ENCODE measurements at places on chromosomes 1 and 21.
A peak's percentile ranks its signal among the peaks of the same experiment; 100 is the strongest.

- no peak for DNase-seq
Observed at GRCh38 chr1:51203121-51203873, 32.8 kb upstream of the RNF11 start.

DNA sequence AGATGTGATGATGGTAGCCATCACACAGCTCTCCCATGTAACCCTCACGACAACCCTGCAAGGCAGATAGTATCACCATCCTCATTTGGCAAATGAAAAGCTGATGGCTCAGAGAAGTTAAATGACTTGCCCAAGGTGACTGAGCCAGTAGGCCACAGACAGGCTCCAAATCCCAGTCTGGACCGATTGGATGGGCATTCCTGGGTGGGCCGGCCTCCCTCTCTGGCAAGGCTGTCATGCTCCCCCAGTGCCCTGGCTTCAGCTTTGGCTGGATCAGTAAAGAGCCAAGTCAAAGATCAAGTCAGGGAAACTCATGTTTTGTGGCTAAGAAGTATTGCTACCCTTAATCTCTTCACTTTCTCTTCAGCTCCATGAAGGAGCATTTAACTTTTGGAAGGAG, 41.2 kb downstream of the CDCP2 start:
- DNase-seq = no peak

GRCh38 chr1:8333246-8333987, 15.5 kb downstream of the SLC45A1 start:
- no peak for DNase-seq

DNA sequence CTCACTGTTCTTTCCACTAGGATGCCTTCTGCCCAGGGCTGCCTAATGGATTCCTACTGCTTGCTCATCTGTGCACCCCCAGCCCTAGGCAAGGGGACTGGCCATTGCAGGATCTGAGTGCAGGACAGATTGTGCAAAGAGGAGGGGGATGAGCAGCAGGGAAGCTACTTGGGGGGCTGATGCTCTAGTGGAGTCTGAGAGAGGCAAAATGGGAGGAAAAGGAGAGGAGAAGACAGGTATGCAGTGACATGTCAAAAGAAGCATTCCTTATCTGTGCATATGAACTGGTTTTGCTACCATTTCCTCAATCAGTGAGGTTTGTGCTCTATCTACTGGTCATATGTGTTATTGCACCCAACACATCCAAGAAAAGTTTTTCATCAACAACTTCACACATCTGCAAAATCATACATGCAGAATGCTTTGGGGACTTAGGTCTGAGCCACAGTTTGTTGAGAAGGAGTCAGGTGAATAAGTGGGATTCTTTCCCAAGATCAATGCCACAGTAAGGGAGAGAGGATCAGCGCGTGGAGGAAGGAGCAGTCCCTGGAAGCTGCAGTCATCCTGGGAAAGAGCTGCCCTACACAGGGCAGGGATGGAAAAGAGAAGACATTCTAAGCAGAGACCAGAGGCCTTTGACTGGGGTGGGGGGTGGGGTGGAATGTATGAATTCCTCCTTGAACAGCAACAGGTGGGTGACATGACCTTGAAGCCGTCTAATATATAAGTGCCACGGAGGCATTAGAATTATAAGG, 14.4 kb downstream of the SLC5A9 start:
- DNase-seq = peak; percentile 25

- DNase-seq = peak; percentile 39
Observed at GRCh38 chr1:202852163-202852904, 36.6 kb downstream of the RABIF start.

GRCh38 chr1:11414926-11415538, 63.9 kb upstream of the DISP3 start:
- DNase-seq = no peak

DNA sequence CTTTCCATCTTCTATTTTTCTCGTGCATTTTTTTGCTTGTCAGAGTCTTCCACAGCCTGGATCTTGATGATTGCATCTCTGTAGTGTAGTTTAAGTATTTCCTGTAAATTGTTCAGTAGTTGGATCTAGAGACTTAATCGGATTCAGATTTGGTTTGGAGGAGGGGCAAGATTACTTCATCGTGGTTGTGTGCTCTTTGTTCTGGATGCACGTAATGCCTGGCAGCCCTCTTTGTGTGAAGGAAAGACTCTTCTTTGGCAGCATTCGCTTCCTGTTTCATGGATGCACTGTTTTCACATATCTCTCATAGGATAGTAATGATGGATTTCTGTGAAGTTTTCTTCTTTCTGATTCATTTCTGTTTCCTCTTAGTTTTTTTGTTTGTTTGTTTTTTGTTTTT, 14.2 kb downstream of the SEMA4A start:
- DNase-seq = no peak

DNA sequence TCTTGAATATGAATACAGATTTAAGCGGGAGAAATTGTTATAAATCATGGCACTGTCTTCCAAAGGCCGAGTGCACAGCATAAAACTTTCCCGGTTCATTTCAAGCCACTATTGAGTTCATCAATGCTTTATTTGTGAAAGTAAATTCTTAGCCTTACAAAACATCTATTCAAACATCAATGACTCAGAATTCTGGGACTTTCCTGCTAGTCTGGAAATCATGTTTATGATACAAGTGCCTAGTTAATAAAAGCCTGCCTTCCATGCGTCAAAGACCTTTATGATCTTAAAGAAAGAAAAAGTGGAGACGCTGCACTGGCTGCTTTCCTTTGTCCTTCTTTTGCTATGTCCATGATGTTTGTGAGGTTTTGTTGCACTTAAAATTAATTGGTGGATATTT, 137.7 kb downstream of the SETD4 start:
- no peak for DNase-seq

GRCh38 chr1:224082146-224082545, 31.8 kb upstream of the FBXO28 start:
- no peak for DNase-seq

DNA sequence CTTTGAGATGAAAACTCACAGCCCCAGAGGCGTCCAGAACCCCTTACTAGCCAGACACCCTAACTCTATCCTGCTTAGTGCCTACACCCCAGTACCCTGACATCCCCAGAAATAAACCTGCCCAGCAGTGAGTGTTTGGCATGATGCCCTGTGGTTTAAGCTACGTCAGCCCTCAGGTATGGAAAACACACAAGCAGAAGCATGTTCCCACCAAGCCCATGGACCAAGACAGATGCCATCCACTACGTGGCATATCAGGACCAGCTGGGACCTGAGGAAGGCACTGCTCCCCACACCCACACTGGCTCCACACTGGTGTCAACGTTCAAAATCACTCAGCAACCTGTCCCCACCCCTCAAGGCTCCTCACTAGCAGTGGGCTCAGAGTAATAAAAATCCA, 116.4 kb downstream of the SYT2 start:
- DNase-seq = no peak

DNA sequence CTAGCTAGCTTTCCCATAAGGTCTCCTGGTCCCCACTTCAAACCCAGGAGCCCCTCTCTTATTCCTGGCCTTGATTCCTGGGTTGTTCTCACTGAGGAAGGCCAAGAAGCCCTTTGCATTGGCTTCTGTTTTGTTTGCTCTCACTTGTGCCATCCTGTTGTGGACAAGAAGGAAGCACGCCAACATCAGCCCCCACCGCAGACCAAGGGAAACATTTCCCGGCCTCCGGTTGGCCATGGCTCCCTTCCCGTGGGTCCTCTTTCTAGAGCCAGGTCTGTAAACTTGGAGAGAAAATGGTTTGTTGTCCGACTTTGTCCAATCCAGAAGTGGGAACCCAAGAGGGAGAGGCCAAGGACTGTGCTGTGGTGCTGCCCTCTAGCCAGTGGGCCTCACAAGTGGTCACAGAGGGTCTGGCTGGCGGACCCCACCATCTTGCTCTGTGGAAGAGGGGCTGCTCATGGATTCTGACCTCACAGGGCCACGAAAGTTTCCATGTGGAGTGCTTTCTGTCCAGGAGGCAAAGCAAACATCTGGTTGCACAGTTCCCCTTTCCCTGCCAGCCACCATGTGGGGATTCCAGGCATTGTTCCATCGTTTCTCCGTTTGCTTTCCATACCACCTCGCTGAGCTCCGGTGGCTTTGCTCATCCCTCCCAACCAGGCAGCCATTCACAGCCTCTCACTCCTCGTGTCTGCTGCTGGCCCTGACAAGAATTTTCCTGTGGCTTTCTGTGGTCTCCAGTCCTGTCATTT, 18.9 kb upstream of the TENT5C start:
- no peak for DNase-seq

DNA sequence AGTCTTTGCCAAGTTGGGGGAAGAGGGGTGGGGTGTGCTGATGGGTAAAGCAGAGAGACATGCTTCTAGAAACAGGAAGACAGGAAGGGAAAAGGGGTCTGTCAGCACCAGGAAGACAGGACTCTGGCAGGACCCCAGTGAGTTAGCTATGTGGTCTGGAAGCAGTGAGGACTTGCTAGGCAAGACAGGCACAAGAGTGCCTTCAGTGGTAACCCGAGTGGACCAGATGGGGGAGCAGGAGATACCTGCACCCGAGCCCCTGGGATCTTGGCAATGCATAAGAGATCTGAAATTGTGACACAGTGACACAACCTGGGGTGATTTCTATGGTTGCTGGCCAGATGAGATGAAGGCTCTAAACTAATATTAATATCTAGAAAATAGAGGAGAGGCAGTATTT, 7.0 kb downstream of the TLR5 start:
- no peak for DNase-seq

DNA sequence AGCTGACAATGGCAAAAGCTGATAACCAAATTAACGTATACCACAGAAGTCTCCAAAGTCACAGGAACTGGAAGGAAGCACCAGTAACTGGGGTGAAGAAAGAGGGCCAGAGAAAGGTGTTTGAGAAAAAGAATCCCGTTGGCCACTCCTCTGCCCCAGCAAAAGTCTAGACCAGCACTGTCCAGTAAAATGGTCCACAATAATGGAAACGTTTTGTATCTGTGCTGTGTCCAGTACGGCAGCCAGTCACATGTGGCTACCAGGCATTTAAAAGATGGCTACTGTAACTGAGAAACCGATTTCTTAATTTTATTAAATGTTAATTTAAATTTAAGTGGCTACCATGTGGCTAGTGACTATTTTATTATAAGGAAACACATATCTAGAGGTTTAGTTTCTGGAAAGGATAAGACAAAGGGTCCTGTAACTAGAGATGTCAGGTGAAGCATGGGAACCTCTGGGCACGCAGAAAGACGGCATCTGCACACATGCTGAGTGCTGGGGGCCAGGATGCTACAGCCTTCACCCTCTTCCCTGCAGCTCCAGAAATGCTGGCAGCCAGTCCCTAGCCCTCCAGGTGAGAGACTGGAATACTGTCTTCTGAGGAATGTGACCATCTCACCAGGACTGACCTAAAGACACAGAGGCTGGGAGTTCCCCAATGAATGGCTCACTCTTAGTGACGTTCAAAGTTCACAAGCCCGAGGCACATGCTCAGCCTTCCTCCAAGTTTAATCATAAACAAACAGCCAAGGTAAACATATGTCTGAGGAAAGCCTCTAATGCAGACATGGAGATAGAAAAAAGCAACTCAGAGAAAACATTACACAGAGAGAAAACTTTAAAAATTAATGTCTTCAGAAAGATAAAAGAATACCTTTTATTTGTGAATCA, 50.7 kb downstream of the JAK1 start:
- DNase-seq = no peak

GRCh38 chr21:45830720-45831366, 150.7 kb upstream of the COL6A1 start:
- no peak for DNase-seq

DNA sequence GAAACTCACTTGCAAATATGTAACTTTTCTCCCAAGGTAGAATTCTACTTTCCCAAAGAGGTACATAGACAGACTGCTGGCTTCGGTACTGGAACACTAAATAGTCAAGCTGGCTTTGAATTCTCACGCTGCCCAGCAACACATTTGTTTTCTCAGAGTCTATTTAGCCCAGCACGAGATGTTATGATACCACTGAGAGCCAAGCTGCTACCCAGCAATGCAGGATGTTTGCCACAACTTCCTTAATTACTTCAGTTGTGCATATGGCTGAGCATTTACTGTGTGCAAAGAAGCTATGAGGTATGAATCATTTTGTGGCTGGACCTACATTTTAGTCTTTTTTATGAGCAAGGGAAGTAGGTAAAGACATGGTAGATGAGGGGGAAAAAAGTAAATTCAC, 793.2 kb downstream of the PLA2G4A start:
- DNase-seq = no peak

DNA sequence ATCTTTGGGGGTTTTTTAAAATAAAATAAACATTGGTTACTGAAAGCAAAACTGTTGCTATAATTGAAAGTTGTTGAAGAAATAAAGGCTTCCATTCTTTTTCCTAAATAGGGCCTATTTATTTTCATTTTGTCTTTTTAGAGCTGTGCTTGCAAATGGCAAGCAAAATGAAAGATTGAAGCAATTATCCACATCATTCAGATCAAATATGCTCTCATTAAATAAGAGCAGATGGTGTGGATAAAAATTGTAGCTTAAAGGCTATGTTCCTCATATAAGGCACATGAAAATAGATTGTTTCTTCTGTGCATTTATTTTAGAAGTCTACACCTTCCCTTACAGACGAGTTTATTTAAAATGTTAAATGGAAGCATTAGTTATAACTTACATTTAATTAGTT, 1317.7 kb downstream of the MRPL39 start:
- DNase-seq = no peak

DNA sequence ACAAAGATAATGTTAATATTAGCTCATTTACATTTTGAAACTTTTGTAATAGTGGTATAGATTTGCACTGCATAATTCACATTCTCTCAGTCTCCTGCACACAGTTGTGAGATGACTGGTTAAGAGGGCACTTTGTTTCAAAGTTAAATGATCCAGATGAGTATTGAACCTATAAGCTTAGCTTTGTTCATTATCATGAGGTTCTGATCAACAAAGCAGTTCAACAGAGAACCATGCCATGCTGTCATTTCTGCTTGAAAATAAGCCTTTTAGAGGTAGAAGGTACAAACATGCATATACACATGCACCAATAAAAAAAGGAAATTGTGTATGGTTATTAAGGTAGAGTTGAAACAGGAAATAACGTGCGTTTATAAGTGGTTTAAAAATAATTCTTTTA, 4.8 kb downstream of the RAP1A start:
- DNase-seq = no peak

DNA sequence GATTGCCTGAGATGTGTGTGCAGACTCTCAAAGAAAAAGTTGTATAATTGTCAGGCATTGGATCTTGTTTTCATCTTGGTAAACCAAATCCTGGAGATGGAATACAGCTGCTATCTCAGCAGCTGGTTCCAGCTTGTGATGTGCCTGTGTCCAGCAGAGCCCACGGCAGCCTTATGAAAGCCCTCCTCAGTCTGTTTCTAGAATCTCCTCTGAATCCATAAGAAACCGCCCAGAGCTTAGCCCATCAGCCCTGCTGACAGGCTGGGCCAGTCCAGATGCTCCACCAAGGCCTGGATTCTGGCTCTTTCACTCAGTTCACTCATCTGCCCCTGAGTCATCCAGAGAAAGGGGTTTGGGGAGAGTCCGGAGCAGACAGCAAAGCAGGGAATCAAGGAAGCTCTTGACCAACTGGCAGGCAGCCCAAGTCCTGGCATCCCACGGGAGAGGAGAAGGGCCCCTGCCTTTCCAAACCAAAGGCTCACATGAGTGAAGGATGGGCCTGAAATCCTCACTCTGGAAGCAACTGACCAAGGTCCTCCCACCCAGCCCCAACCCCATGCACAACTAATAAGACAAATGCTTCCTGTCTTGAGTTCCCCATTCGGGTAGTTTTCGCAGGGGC, 45.7 kb downstream of the NAV1 start:
- no peak for DNase-seq
